ENCODE measurements at places on chromosomes 6 and 20. TPM values are rescaled to one million over a fixed set of nuclear protein-coding genes. Genes with fewer than 3 reads are reported as not detected.

- peak overlapping the region; percentile 71 for H3K27ac ChIP-seq
- H3K27me3 ChIP-seq, result no peaks in the 10 kb centered on the region
- peaks cover 6% of the 10 kb centered on the region for H3K4me1 ChIP-seq
- no peaks in the 10 kb centered on the region for H3K36me3 ChIP-seq
- no peak for DNase-seq
- peak overlapping the region; percentile 70 for H3K4me3 ChIP-seq
Observed at GRCh38 chr6:26105109-26105730, 18.0 kb downstream of the HFE start.

GRCh38 chr20:19750907-19751636, 7.0 kb upstream of the RIN2 start:
- DNase-seq, result no peak
- H3K27ac ChIP-seq, result no peak overlapping the region
- H3K27me3 ChIP-seq, result no peaks in the 10 kb centered on the region
- H3K36me3 ChIP-seq, result no peaks in the 10 kb centered on the region
- no peak overlapping the region for H3K4me3 ChIP-seq

Gene BTNL2
- total RNA-seq, result not detected

Gene SNRNP48
- 10.7 TPM for total RNA-seq

- H3K27ac ChIP-seq, result no peak overlapping the region
- DNase-seq, result no peak
- no peaks in the 10 kb centered on the region for H3K4me1 ChIP-seq
- no peaks in the 10 kb centered on the region for H3K27me3 ChIP-seq
Observed at GRCh38 chr20:35568645-35569044, 26.8 kb downstream of the ERGIC3 start.

DNA sequence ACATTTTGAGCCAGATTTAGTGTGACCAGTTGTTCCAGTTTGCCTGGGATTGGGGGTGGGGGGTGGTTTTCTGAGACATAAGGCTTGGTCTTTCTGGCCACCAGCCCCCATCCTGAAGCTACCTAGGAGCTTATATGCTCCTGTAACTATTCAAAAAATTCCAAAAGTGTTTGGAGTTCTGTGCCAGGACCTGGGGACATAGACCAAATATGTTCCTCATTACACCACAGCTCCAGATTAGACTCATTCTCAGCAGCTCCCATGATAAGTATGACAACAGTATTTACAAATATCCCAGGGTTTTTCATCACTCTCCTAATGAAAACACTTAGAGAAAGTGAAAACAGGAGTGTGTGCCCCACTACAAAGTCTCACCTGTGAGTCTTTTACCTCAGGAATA, 37.8 kb upstream of the RNF144B start:
- no peaks in the 10 kb centered on the region for H3K27me3 ChIP-seq
- no peaks in the 10 kb centered on the region for H3K4me1 ChIP-seq
- H3K4me3 ChIP-seq, result no peak overlapping the region
- DNase-seq, result no peak
- no peaks in the 10 kb centered on the region for H3K36me3 ChIP-seq
